ENCODE measurements at places on chromosomes 13 and 19.

- DNase-seq, result no peak
Measured at GRCh38 chr19:27718234-27718633, 1494.7 kb downstream of the UQCRFS1 start.

- no peak for DNase-seq
Measured at GRCh38 chr19:39247701-39248664, 673 bp downstream of the IFNL4 start.

GRCh38 chr13:42324704-42325103, 52.8 kb downstream of the AKAP11 start:
- no peak for DNase-seq

DNA sequence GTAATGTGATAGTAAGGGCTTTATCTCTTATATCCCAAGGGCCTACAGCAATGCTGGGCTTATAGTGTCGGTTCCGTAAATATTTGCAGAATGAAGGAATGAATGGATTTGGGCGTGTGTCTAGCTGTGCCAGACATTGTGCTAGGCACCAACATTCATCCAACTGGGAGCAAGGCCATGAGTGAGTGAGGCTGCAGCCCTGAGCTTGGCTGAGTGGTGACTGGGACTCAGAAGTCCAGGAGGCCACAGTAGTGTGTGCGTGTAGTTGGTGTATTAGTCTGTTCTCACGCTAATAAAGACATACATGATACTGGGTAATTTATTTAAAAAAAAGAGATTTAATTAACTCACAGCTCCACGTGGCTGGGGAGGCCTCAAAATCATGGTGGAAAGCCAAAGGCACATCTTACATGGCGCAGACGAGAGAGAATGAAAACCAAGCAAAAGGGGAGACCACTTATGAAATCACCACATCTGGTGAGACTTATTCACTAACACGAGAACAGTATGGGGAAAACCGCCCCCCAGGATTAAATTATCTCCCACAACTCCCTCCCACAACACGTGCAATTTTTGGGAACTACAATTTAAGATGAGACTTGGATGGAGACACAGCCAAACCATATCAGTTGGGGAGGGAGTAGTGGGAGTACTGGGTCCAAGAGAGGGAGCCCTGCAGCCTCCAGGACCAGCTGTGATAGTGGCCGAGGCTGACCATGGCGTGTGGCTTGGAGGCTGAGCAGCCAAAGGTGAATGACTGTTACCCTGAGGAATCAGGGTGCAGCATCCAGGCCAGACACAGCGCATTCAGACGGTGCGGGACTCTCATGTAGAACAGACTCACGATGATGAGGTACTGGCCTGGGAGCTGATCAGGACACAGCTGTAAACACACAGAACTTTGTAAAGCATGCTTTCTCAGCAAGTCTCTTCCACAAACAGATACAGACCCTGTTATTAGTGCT, 104.6 kb downstream of the TEX26 start:
- DNase-seq, result no peak

DNA sequence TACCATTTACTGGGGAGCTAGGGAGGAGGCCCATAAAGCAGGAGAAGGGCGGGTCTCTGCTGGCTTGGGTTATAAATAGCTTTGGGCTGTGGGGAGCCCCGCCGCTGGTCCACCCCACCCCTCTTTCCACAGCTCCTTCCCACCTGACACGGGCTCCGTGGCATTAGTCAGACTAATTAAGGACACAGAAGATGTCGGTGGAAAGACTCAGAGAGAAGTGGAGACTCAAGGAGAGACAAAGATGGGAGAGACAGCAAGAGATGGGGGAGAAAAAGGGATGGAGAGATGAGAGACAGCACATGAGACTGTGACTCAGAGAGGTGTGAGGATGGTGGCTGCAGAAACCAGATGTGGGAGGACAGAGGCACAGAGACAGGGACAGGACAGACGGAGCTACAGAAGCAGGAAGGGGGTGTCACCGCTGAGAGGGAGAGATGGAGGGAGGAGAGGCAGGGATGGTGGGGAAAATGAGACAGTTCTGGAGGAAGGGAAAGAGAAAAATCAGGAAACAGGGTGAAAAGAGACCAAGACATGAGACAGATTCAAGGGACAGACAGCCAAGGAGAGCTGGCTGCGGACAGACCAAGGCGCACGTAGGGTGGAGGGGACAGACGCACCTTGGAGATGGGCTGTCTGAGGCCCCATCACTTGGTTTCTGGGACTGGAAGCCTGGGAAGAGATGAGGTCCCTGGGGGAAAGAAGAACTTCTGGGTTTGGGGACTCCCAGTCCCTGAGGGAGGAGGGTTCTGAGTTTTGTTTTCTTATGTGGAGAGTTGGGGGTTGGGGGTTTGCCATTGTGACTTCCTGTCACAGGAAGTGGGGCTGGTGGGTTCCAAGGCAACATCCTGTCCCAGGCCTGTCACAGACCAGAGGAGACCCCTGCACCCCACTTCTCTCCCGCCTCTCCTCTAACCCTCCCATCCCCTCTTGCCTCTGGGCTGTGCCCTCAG, 4.1 kb downstream of the ARHGEF1 start:
- DNase-seq, result no peak

- no peak for DNase-seq
Measured at GRCh38 chr19:40533508-40533907, 43.2 kb upstream of the SHKBP1 start.

- DNase-seq, result no peak
Measured at GRCh38 chr19:30886222-30886621, 463.0 kb downstream of the TSHZ3 start.

- no peak for DNase-seq
Measured at GRCh38 chr13:33284031-33284430, 1.5 kb downstream of the STARD13 start.

DNA sequence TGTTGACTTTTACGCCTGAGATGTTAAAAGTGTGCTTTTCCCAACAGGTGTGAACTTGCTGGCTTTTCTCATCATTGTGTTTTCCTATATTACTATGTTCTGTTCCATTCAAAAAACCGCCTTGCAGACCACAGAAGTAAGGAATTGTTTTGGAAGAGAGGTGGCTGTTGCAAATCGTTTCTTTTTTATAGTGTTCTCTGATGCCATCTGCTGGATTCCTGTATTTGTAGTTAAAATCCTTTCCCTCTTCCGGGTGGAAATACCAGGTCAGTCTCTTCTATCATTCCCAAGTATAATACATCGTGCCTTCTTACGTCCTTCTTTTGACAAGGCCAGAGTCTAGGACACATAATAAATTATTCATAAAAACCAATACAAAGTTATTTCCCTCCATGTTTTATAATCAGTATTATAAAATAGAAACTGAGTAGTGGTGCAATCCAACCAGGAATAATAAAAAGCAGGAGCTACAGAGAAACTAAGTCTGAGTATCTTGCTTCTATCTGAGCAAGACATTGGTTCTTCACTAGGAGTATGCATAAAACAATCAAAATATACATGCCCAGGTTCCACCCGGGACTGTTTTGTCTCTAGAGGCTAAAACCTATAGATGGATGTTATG, 57.9 kb downstream of the RXFP2 start:
- DNase-seq, result peak; percentile 20

DNA sequence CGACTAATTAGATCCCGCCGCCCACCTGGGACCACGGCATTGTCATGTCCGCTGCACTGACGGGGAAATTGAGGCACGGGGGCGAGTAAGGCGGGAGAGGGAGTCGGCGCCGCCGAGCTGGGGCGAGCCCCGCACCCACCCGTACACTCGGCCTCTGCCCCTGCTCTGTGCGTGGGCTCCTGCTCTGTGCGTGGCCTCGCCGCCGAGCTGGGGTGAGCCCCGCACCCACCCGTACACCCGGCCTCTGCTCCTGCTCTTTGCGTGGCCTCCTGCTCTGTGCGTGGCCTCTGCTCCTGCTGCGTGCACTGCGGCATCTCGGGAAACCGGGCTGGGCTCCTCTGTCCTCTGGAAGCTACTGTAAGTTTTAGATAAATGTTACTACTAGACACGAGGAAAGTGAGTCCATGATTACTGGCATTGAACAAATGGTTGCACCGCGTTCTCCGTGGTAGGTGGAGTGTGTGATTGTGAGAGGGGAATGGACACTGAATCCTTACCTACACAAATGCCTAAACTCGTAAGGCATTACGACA, 826 bp upstream of the C1QTNF9 start:
- DNase-seq, result no peak

- no peak for DNase-seq
Measured at GRCh38 chr13:98398581-98398980, 178.3 kb downstream of the STK24 start.

GRCh38 chr19:37955986-37956385, 49.0 kb downstream of the SIPA1L3 start:
- no peak for DNase-seq

DNA sequence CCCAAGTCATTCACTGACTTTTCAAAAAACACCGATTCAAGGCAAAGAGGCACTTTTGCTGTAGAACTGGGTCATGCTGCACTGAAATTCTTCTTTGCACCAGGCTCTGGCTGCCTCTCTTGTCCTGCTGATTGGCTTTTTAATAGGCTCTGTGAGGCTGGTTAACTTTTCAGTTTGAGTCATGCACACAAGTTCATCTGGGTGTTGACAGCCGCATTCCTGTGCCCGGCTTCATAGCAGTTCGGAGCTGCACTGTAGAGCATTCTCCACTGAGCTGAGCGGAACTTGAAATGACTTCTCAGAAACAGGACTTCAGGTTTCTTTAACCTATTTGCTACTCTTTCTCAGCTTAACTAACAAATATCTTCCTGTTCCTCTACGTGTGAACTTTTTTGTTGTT, 978.3 kb downstream of the UQCRFS1 start:
- no peak for DNase-seq

- DNase-seq, result no peak
Measured at GRCh38 chr13:30675717-30676116, 58.0 kb downstream of the USPL1 start.

GRCh38 chr19:2428321-2428690, 920 bp upstream of the TIMM13 start:
- DNase-seq, result no peak

- DNase-seq, result no peak
Measured at GRCh38 chr19:49507803-49508494, 4.5 kb upstream of the FCGRT start.

DNA sequence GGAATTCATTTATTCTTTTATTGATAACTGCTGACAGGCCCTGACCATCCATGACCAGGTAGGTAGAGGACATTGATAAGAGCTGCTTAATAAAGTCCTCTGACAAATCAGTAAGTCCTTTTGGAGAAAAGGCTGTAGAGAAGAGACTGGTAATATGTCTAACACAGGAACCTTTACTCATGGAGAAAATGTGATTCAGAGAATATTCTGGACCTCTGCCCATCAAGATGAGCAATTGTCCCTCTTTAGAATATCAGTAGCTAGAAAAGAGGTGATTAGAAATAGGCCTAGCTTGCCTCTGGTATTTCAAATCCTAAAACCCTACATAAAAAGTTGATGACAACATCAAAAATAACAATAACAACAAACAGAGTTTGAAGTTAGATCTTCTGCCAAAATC, 642.3 kb downstream of the TBC1D4 start:
- no peak for DNase-seq

GRCh38 chr13:98450539-98451111, 126.3 kb downstream of the STK24 start:
- DNase-seq, result no peak

GRCh38 chr19:42473686-42474085, 30.9 kb upstream of the CXCL17 start:
- DNase-seq, result no peak

DNA sequence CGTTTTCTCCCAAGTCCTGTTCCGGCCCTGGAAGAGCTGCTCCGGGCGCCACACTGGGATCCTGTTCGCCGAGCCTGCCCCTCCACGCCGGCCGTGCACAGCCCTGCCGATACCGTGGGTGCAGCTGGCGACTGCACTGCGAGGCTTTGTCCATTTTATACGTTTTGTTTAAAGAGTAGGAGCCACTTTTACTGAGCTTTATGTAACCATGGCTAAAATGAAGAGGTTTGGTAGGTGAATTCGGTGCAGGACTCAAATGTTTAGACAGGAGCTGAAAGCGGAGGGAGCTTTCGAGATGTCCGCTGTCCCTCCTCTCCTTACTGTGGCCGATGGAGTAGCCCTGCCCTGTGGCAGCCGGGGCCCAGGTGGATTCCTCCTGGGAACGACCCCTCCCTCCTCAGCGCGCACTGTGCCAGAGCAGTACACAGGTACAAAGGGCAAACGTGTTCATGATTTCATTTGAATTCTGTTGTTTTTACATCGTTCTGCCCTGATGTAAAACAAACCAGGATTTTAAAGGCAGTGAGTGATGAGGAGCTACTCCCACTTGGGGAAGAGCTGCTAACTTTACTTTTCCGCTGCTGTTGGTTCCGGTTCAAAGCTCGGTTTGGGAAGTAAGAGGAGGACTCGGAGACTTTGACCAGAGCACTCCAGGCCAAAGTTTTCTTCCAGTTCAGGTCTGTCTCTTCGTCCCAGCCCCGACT, 1.7 kb downstream of the COL4A2 start:
- DNase-seq, result no peak

GRCh38 chr19:49953416-49953815, 7.6 kb downstream of the SIGLEC11 start:
- DNase-seq, result no peak

DNA sequence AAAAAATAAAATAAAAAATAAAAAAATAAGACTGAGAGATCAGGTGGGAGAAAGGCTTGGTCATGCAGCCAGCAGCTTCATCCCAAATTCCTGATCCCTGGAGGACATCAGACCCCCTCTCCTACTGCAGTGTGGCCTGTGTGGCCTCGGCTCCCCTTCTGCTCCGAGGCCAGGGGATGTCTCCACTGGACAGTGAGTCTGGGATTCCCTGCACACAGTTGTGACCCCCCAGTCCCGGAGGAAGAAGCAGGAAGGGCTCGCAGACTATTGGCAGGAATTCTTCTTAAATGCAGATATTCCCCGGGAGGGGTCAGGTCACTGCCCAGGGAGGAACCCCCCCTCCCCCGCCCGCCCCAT, 41.9 kb downstream of the ZNF627 start:
- no peak for DNase-seq

GRCh38 chr19:17775245-17775927, 19.6 kb upstream of the B3GNT3 start:
- no peak for DNase-seq

DNA sequence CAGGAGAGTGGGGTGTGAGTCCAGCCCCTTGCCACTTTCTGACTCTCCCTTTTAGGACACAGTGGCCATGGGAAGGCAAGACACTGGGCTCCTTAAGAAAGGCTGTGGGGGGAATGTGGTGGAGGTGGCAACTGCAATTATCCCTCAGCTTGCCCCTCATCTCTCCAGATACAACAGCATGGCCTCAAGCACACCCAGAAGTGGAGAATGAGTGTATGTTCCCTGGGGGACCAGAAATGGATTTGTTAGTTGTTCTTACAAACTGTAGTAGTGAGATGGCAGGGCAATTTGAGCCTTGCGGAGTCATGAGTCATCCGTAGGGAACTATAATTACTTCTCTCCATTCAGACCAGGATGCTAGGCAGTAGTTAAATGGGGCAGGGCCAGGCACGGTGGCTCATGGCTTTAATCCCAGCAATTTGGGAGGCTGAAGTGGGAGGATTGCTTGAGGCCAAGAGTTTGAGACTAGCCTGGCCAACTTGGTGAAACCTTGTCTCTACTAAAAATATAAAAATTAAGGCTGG, 25.6 kb upstream of the CXCL17 start:
- DNase-seq, result no peak

Measured in right renal pelvis (tissue), 4 donors.